ENCODE measurements at places on chromosomes 2 and 18. TPM values are rescaled to one million over a fixed set of nuclear protein-coding genes. Genes with fewer than 3 reads are reported as not detected.

Gene IMMT
- 68.4 TPM for total RNA-seq

- no peaks in the 10 kb centered on the region for H3K36me3 ChIP-seq
- no peak overlapping the region for H3K27ac ChIP-seq
- no peaks in the 10 kb centered on the region for H3K4me1 ChIP-seq
- no peak for DNase-seq
Measured at GRCh38 chr2:219118504-219118903, 42.1 kb downstream of the NHEJ1 start.

DNA sequence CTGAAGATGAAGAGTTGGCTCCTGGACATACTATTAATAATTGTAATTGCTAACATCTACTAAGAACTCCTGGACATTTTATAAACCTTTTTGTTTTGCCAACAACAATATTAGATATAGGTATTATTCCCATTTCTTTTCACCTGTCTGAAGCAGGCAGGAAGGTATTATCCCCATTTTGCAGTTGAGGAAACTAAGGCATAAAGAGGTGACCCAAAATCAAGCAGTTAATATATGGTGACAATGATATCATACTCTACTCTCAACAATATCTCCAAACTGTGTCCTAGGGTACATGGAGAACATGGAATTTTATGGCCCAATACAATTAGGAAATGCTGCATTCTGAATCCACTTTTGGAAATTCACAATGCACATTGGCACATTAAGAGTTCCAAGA lies 1.8 kb upstream of the NMI start:
- no peaks in the 10 kb centered on the region for H3K4me1 ChIP-seq
- H3K27me3 ChIP-seq: no peaks in the 10 kb centered on the region
- H3K27ac ChIP-seq: no peak overlapping the region
- no peak overlapping the region for H3K4me3 ChIP-seq

DNA sequence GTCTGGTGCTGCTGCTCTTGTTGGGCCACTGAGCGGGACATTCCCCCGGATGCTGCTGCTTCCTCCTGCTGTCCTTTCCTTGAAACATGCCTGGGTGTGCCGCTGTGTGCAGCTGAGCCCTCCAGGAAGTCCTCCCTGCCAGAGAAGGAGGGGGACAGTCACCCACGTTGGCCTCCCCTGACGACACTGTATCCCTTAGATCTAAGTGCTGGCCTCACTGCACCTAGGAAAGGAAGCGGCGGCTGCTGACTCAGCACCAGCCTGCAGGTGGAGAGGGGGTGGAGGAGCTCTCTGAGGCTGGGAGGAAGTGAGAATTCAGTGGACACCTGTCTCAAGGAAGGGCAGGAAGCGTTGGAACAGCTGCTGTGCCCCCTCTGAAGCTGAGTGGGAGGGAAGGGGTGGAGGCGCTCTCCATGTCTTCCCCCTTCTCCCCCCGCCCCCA lies 239.8 kb downstream of the HAUS1 start:
- no peaks in the 10 kb centered on the region for H3K36me3 ChIP-seq
- no peaks in the 10 kb centered on the region for H3K27me3 ChIP-seq
- H3K27ac ChIP-seq: no peak overlapping the region
- peak; percentile 73 for DNase-seq

Measured in aorta (tissue), 5 donors.